Fibroblast of mammary gland (primary cell): ENCODE measurements at places on chromosomes 5 and 9.

DNA sequence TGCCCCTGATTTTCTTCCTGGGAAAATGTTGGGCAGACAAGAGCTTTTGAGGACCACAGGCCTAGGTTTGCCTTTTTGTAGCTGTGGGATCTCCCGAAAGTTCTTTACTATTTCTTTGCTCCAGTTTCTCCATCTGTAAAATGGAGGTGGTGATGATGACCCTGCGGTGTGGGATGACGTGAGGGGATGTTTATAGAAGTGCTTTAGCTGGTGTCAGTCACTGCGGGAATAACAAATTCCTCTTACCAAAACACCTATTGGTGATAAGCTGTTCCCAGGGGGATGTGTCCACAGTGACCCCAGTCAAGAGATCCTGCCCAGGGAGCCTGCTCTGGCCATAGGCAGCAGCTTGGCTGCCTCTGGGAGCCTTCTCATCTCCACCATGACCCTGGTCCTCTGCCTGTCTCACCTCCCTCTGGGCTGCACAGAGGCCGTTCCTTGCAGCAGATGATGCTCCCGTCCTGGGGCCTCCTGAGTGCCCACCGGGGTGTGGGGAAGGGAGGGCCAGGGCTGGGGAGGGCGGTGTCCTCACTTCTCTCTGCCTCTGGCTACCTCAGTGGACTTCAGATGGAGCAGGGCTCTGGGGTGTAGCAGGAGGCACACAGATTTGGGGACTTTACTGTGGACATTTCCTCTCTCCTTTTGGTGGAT lies 77.2 kb downstream of the COL15A1 start:
- DNase-seq, result no peak

DNA sequence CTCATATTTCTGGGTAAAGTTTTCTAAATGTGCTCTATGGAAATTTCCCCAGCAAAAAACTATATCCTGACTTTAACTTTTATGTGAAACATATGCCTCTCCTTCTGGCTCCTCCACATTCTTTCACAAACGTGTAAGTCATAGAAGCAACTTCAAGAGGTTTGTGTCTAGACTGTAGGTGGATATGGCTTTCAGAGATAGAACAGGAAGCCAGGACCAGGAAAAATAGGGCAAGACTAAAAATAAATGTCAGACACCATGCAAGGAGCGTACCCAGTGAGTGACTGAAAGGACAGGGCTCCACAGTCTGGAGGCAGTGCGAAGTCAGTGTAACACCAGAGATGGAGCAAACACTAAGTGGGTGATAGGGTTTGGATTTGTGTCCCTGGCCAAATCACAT lies 240.7 kb downstream of the COX7C start:
- DNase-seq, result no peak

DNA sequence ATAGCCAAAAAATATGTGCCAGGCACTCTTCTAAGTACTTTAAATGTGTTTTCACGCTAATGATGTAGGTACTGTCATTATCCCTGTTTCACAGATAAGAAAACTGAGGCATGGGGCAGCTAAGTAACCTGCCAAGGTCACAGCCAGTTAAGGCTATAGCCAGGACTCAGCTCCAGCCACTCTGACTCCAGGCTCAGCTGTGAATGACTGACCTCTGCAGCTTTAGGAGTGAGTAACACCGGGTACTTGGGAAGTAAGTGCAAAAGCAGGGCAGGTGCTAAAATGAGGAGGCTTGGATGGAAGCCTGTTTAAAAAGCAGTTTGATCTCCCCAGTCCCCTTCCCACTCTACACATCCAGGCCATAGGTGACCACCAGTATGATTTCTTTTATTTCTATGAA lies 10.6 kb upstream of the SHC3 start:
- DNase-seq, result no peak

DNA sequence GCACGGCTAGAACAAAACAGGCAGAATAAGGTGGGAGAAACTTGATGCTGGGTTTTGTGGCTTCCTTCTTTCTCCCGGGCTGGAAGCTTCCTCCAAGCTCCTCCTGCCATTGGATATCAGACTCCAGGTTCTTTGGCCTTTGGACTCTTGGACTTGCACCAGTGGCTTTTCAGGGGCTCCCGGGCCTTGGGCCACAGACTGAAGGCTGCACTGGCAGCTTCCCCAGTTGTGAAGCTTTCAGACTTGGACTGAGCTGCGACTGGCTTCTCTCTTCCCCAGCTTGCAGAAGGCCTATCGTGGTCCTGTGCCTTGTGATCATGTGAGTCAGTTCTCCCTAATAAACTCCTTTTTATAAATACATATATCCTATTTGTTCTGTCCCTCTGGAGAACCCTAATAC lies 364.4 kb downstream of the DNAH5 start:
- no peak for DNase-seq
